ENCODE measurements at places on chromosomes 1 and 21.

- DNase-seq: no peak
These were observed 64.9 kb downstream of the PTGS2 start for GRCh38 chr1:186615332-186615731.

GRCh38 chr1:156804572-156805243 lies 11.9 kb downstream of the SH2D2A start:
- no peak for DNase-seq

DNA sequence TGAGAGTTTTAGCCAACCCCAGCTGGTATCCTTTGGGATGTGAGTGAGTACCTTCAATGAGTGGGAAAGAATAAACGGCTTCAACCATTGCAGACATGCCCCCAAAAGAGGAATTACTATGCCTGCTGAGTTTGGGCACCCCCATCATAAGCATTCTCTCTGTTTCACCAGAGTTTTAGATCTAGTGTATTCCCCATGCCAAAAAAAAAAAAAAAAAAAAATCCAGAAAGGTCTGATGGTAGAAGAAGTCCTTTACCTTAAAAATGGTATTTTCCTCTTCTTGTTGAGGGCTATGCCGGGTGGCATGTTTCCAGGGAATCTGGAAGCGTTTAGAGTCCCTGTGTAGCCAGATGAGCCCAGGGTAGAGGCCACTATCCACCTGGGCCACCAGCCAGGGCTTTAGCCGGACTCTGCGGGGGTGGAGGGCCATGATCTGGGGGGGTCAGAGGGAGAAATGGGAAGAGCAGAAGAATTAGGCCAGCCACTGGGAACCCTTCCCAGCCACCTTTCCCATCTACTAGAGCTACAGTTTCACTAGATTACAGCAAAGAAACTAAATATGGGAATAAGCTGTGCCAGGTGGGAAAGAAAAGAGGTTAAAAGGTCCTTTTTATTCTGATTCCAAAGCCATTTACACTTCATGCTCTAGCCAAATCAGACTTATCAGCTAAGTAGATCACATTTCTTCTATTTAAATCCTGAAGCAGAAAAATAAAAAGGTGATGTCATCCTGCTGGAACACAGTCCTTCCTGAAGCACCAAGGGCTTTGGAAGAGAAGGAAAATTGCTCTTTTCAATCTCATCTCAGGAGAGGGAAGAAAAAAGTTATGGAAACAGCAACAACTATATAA lies 4.7 kb downstream of the IRF6 start:
- no peak for DNase-seq

DNA sequence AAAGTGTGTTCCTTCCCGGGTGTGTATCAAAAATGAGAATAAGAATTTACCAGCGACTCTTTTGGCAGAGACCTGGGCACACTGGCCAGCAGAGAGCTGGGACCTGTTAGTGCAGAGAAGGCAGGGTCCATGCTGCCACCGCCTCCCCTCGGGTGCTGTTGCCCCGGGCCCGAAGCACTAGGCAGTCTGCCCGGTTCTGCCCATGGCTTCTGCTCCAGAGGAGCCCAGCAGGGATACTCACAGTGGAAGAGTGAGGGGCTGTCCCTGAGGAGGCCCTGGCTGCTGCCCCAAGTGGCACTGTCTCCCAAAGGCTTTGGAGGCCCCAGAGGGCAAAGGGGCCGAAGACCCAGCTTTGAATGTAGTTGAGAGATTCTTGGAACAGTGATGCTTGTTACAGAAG lies 80.5 kb downstream of the MIS18A start:
- DNase-seq: no peak

- no peak for DNase-seq
These were observed 32.1 kb upstream of the OPRD1 start for GRCh38 chr1:28779751-28780408.

DNA sequence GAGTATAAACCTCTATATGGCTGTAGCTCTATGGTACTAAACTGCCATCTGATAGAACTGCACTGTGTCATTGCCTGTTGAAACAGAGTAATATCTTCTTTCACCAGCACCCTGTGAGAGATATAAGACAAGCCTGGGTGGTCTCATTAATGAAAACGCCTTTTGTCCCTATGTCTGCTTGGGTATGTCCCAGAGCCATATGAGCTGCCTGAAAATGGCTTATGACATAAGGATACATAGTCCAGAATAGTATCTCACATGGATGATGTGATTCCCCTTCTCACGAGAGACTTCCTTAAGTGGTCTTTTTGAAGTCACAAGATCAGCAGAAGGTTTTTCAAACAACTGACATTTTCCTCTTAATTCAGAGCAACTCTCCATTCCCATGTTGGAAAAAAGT lies 7.3 kb upstream of the TMCC2 start:
- DNase-seq: no peak

GRCh38 chr21:40752125-40752524 lies 94.8 kb downstream of the DSCAM start:
- no peak for DNase-seq

- no peak for DNase-seq
These were observed 8.4 kb downstream of the LRP8 start for GRCh38 chr1:53319296-53320101.

DNA sequence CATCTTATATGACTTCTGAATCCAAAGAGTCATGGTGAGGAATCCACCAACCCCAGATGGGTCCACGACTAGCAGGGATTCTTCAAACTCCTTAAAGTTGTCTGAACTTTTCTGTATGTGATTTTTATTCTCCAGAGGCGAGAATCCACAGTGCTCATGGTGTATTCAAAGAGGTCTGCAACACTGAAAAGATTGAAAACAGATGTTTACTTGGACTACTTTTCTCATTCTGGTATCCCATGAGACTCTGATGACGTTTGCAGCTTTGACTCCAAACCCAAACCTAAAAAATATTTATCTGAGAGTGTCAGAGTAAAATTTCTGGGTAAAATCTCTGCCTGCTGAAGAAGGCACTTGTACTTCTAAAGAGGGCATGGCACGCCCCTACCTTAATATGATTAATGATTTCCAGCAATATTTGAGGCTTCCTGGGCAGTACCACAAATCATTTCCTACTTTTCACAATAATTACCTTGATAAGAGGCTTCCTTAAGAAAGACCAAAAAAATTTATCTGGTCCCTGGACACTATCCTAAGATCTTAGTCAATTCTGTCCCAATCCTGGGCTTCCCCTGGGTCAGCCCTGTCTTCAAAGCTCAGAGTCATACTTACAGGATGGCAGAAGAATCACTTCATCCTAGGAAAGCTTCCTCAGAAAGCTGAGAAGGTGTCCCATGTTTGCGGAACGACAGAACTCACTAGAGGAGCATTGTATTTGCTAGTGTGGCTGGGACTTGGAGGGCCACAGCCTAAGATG lies 76.5 kb upstream of the MAP10 start:
- no peak for DNase-seq

Measured in stimulated activated CD4-positive, alpha-beta T cell treated with anti-CD3 and anti-CD28 coated beads, Interleukin-1b, Interleukin-23, amount 100 ng/mL, for 48 hours (primary cell).